ENCODE measurements at places on chromosomes 7 and 10.

DNA sequence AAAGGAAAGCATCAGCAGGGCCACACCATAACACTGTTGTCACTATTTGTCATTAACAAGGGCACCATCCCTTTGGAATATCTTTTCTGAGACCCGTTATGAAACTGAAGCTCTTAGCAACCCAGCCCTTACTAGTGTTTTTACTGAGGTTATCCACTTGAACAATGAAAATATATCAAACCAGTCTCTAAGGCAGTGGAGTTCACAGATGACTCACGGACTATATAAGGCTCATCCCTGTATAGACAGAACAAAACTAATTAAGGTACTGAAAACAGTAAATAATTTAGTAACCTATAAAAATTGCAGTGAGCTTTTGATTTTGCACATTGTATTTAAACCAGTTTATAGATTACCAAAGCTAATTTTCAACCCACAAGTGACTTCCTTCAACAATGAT is 196.0 kb downstream of the ELAPOR2 start:
- H3K27ac ChIP-seq = no peak overlapping the region
- DNase-seq = no peak
- H3K4me3 ChIP-seq = no peak overlapping the region
- no peaks in the 10 kb centered on the region for H3K4me1 ChIP-seq

DNA sequence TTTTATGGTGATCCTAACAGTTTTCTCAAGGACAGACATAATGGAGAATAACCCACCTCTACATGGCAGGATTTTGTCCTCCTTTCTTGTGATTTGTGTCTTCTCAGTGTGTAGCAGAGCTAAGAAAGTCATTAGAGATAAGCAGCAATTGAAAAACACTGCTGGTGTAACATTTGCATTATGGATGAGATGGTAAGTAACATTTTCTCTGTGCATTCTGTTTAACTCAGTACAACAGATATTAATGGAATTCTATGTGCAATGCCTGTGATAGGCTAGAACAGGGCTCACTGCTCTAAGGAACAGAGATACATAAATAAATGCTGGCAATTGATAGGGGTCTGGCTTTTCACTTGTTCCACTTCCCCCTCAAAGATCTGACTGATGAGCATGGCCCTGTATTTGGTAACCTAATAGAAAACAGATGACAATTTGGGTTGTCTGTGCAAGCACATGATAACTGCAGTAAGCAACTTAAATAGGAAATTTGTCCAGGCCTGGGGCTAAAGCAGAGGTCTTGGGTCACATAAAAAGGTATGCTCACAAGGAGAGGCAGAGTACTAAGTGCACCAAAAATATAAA is 560.3 kb upstream of the POM121L12 start:
- H3K27me3 ChIP-seq = no peaks in the 10 kb centered on the region
- H3K4me3 ChIP-seq = no peak overlapping the region
- no peaks in the 10 kb centered on the region for H3K4me1 ChIP-seq
- H3K36me3 ChIP-seq = no peaks in the 10 kb centered on the region
- no peak for DNase-seq

GRCh38 chr7:29309041-29309854 is 114.7 kb downstream of the CHN2 start:
- no peak overlapping the region for H3K27ac ChIP-seq
- H3K4me3 ChIP-seq = no peak overlapping the region
- peaks cover 19% of the 10 kb centered on the region for H3K4me1 ChIP-seq
- DNase-seq = no peak
- H3K27me3 ChIP-seq = peaks cover 2% of the 10 kb centered on the region

DNA sequence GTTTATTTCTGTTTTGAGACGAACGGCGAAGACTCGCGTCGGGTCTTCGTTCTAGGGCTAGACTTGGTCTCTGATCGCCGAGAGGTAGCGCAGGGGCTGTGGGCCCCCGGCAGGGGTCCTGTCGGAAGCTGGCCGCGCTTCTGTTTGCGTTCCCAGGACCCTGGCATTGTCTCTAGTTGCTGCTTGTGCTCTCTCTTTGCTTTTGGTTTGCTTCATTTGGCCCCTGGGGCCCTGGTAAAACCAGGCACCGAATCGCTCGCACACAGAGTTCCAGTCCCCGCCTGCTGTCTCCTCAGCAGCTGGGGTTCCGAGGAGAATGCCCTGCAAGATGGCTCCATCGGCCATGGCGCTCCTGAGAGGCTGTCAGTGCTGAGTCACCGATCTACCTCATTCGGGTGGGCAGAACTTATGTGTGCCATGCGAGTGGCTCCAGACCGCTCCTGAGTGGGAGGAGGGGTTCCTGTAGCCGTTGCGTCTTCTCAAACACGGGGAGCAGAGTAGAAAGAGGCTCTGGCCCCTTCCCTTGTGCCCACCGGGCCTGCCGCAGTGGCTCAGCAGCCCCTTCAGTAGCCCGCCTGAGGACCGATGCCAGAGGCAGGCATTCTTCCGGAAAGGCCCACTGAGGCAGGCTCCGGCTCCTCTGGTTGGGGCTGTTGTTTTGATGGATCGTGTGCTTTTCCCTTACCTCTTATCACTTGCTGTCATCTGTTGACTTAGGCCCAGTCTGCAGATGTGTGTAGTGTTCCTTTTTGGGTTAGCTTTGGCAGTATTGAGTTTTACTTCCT is 826 bp downstream of the CHPF2 start:
- DNase-seq = no peak
- H3K36me3 ChIP-seq = peaks cover 12% of the 10 kb centered on the region
- peaks cover 15% of the 10 kb centered on the region for H3K27me3 ChIP-seq
- H3K27ac ChIP-seq = peak overlapping the region; percentile 93

Measured in endothelial cell (in vitro differentiated cells).